ENCODE measurements at places on chromosomes 6 and 20.

DNA sequence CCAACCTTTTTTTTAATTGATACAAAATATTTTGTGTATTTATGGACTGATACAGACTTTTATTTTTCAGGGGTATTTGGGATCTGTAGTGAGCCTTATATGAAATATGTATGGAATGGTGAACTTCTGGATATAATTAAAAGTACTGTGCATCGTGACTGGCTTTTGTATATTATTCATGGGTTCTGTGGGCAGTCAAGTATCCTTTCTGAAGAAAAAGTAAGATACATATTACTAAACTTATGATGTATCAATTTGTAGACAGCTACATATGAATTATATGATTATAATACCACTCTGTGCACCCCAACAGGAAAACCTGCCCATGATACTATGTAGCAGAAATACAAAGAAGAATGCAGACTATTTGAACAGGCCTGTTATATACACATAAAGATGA, 47.2 kb downstream of the FIG4 start:
- no peak for DNase-seq

- no peak for DNase-seq
Measured at GRCh38 chr20:32515631-32516101, 69.5 kb downstream of the NOL4L start.

DNA sequence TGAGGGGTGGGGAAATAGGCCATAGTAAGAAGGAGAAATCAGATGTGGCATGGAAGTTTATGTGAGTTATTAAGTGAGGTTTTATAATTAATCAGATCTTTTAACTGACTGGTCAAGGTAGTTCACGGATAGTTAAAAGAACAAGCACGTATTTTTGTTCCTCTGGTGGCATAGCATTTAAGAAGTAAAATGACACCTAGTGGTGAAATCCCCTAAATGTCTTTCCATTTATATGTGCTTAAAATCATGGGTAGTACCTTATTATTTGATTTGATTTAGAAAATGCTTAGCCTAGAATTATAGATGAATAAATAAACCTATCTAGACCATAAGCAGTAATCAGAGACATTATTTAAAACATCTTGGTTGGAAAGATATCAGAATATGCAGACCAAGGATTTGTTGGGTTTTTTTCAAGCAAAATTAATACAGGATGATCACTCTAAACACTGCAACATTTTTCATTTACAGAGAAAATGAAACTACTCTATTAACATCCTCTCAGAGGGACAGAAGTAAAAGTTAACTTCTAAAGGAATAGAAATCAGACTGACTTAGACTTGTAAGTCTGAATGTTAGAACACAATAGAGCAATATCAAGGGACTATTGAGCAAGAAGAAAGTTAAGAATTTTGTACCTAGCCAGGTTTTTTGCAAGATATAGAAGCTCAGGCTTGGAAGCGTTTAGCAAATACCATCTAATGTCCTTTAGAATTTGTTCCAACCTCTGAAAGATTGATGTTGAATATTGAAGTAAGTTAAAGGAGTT, 81.1 kb downstream of the STXBP5 start:
- DNase-seq: peak; percentile 61

DNA sequence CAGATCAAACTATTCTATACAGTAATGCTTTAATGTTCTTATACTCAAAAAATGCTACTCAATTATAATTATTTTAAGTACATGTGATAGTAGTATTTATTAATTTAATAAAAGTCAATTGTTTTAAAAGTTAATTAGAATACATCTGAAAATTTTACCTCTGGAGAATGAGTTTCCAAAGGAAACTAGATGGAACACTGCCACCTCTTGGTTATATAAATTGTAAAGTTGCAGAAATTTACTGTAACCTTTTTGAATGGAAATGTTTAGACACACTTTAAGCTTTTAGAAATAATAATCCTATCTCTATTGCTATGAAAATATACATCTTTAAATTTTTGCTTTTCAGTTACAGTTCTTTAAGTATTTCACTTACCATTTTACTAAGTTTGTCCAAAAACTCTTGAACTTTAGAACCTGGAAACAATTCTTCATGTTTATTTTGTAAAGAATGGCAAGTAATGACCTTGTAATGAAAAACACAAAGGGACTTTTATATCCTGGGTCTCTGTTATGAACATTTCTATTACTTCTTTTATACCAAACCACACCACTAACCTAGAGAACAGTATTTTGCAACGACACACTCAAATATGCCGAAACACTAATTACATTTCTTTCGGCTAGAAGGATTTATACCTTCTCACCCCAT, 10.9 kb upstream of the BMP5 start:
- no peak for DNase-seq

GRCh38 chr6:155261111-155261900, 2.5 kb upstream of the CLDN20 start:
- DNase-seq: no peak

DNA sequence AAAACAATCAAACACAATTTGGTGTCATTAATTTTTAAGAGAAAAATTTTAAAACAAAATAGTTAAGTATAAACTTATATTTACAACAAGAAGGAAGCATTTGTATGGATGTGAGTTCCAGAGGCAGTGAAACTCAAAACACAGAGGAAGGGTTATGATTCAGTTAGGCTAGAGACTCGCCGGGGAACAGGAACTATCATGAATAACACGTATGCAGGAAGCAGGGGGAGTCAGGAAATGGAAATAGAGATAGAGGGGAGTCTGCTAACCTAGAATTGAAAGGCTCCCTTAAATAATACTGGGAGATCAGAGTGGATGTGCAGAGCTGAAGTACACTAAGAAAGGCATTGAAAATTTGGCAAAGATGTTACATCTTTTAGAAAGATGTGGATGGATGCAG, 14.2 kb upstream of the HLA-DRB1 start:
- DNase-seq: no peak

GRCh38 chr6:1770435-1770843, 160.7 kb downstream of the FOXC1 start:
- DNase-seq: no peak

- DNase-seq: peak; percentile 31
Measured at GRCh38 chr6:125363039-125363823, 61.5 kb upstream of the HDDC2 start.

GRCh38 chr6:110329714-110330436, 28.3 kb downstream of the METTL24 start:
- DNase-seq: no peak

- peak; percentile 92 for DNase-seq
Measured at GRCh38 chr6:81938014-81938856, 185.8 kb upstream of the TENT5A start.

DNA sequence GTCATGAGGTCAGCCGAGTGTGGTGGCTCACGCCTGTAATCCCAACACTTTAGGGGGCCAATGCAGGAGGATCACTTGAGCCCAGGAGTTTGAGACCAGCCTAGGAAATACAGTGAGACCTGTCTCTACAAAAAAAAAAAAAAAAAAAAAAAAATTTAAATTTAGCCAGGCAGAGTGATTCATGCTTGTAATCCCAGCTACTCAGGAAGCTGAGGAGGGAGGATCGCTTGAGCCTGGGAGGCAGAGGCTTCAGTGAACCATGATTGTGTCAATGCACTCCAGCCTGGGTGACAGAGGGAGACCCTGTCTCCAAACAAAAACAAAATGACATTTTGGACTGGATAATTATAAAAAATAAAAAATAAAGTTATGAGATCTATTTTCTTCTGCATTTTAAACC, 56.2 kb downstream of the ADGRF1 start:
- no peak for DNase-seq

DNA sequence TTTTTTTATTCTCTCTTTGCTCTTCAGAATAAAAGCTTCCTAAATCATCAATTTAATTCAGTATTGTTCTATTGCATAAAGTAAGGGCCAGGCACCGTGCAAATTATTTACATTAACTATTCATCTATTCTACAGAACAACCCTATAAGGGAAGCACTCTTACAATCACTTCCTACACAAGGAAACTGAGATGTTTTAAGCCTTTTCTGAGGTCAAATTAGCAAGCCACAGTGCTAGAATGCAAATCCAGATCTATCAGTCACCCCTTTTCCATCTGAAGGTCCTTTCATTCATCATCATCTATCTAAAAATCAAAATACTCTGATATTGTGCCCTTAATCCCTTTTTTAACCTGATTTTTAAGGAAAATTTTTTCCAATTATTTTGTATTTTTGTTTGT, 31.2 kb downstream of the FRK start:
- no peak for DNase-seq

DNA sequence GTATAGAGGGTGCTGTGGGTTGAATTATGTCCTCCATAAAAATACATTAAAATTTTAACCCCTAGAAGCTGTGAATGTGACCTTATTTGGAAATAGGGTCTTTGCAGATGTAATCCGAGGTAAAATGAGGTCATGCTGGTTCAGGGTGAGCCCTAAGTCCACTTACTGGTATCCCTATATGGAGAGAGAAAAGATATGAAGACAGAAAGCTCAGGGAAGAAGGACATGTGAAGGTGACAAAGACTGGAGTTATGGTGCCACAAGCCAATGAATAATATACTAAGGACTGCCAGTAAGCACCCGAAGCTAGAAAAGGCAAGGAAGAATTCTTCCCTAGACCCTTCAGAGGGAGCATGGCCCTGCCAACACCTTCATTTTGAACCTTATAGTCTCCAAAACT, 50.2 kb downstream of the PLN start:
- no peak for DNase-seq

GRCh38 chr6:168825226-168826077, 384.5 kb downstream of the SMOC2 start:
- DNase-seq: no peak

- no peak for DNase-seq
Measured at GRCh38 chr20:20849161-20849560, 136.7 kb upstream of the RALGAPA2 start.

DNA sequence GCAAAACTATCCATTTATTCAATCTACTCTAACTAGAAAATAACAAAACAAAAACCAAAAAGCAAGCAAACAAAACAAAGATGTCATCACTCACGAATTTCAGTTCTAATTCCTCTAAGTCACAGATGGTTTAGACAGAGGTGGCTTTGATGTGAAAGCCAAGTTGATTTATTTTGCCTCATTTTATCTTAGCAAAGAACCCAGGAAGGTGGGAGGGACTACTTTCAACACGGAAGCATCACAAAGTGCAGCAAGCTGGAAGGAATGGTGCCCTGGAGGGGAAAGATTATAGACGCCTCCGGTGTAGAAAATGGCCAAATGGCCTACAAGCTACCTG, 88.4 kb downstream of the LAMP5 start:
- no peak for DNase-seq

GRCh38 chr6:40950986-40951698, 87.9 kb downstream of the UNC5CL start:
- no peak for DNase-seq

GRCh38 chr20:53899351-53900167, 170.8 kb downstream of the BCAS1 start:
- DNase-seq: no peak
